A549 (cell line): ENCODE measurements at places on chromosomes 11 and 22.

DNA sequence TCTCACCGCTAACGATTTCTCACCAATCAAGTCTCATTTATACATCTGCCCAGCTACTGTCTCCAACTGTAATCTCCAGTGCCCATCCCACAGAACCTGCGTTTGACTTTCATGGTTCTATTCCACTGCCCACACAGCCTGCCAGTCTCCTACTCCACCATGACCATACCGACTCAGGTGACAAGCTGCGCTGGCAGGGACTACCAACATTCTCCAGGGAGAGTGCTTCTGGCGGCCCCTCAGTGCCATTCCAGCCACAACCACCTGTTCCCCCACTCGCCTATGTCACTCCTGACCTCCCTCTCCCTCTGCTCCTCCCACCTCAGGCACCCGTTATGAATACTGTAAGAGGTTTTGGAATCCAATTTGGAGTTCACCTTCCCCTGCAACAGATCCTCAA lies 108.5 kb upstream of the BID start:
- DNase-seq = no peak

- DNase-seq = no peak
These were observed 29.7 kb upstream of the SORL1-AS1 start for GRCh38 chr11:121482231-121483129.

DNA sequence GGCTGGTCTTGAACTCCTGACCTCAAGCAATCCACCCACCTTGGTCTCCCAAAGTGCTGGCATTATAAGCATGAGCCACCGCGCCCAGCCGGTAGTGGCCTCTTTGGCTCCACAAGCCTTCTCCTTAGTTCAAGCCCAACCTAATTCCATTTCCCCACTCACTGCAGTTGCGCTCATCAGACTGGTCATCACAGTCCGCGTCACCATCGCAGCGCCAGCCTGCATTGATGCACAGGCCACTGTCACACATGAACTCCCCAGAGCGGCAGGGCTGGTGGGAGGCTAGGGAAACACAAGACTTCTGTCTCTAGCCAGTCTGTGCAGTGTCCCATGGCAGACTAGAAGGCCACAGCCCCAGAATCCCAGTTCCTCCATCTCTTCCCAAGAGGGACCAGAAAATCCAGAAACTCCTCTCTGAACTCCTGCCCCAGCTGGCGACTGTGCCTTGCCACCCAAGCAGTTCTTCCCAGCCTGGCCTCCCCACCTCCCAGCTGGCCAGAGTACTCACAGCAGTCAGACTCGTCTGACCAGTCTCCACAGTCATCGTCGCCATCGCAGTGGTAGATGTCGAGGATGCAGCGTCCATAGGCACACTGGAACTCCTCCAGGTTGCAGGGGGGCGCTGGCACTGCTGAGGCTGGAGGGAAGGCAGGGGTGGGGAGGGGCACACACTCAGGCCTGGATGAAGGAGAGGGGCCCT lies 19.8 kb downstream of the LRP4 start:
- no peak for DNase-seq

DNA sequence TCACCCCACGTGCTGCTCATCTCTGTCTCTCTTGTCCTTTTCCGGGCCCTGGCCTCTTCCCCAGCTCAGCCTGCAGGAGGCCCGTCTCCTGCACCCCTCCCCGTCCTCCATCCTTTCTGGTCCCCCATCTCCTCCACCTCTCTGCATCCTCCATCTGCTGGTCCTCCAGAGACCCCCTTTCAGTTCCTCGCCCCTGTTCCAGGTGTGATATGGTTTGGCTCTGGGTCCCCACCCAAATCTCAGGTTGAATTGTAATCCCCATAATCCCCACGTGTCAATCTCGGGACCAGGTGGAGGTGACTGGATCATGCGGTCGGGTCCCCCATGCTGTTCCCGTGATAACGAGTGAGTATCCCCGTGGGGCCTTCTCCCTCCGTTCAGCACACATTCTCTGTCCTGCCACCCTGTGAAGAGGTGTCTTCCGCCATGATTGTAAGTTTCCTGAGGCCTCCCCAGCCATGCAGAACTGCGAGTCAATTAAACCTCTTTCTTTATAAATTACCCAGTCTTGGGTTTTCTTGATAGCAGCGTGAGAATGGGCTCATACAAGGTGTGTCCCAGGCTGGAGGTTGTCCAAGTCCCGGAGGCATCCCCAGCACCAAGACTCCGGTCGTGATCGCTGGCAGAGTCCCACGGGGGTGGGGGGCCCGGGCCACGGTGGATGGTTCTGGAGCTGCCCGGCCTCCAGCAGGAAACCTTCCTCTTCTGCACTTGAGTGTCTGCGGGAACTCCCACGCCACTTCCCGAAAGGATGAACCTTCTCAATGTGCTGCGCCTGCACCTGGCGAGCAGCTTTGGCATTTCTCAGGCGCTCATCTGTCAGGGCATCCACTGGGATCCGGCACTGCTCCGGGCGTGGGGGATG lies 29.0 kb upstream of the TOLLIP start:
- no peak for DNase-seq

DNA sequence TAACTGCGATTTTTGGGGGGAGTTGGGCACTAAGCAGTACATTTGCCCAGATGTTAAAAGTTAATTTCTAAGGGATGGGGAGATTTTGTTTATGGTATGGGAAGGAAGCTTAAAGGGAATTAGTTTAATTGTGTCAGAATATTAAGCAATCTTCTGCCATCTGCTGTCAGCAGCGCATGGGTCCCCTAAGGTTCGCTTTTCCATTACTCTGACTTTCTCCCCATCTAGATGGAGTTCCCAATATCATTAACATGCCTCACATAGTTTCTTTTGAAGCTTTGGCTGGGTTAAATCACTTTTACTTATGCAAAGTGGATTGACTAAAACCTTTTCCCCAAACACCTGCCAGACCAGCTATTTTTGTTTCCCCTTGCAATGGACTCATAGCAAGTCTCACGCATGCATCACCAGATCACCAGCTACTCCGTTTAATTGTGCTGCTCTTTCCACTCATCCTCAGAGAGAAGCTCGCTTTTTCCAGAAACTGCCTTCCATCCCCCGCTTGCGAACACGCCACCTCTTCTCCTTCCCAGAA lies 172.7 kb downstream of the FAT3 start:
- no peak for DNase-seq

- no peak for DNase-seq
These were observed 51.1 kb downstream of the MED15 start for GRCh38 chr22:20558534-20558933.

- no peak for DNase-seq
These were observed 404.0 kb downstream of the BUD13 start for GRCh38 chr11:116368784-116369183.

DNA sequence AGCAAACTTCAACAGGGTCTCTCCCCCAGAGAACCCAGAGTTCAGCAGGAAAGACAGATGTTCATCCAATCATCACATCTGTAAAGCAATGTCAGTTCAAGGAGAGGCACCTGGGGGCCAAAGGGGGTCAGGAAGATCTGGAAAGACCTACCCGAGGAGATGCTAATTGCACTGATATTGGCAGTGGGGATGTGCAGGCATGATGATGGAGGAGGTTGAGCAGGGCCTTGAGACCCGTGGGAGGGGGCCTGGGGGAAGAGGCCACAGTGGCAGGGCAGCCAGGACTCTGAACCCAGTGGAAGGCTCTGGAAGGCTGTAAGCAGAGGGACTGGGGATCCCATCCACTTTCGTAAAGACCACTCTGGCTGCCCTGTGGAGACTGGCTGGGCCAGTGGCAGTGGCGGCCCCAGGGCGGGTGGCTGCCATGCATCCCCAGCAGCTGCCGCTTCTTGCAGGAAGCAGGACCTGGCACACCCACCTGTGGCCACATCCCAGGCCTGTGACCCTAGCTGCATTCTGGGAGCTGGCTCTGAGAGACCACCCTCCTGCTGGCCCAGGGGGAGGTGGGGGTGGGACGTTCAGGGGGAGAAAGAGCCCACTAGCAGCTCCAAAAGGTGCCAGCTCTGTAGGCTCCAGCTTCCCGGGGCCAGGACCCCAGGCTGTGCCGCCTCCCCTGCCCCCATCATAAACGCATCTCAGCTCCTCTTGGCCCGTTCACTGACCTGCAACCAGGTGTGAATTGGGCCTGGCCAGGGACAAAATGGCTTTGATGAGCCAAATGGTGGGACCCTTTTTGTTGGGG lies 59.9 kb upstream of the FGF3 start:
- DNase-seq = no peak

GRCh38 chr11:111966678-111967077 lies 29.5 kb downstream of the DIXDC1 start:
- DNase-seq = no peak

GRCh38 chr22:23192558-23192957 lies 12.2 kb downstream of the BCR start:
- DNase-seq = no peak

DNA sequence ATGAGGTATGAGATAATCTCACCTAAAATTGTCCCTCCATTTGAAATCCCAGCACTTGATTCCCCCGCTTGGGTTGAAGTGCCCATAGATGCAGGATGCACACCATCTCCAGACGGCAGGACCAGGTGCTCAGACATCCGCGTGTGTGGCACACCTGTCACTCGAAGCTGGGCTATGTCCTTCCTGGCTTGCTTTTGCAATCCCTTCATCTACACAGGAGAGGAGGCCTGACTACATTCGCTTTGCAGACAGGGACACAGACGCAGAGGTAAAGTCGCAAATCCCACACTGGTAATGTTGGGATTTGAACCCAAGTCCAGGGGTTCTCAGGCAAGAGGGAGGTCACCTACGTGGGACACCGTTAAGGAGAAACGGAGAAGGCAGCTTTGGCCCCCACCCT lies 7.2 kb upstream of the CYTH4 start:
- DNase-seq = no peak

DNA sequence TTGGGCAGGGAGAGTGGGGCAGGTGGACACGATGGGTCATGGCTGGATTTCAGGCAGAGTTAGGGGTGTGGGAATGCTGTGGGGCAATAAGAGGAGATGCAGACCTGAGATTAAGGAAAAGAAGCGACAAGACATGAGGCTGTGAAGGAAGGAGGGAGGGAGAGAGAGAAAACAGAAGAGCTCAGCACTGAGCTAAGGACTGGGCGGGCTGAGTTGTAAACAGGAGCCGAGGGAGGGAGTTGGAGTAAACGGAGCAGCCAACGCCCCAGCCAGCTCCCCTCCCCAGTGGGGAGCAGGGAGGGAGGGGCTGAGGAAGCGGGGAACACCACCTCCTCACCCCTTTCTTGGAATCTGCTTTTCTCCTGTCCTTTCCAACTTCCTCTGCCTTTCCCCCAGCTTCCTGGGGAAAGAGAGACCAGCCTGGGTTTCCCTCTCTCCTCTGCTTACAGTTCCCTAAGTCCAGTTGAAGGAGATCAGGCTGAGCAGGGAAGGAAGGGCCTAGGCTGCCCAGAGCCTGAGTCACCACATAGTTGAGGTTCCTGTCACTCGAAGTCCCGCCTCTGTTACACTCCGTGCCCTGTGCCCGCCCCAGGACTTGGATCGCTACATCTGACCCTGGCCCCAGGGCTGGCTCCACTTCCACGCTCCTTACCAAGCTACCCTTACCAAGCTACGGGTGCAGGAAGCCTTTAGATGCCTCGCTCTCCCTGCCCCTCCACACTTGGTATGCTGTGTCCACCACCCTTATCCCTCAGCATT lies 6.7 kb upstream of the AHNAK start:
- DNase-seq = peak; percentile 93

DNA sequence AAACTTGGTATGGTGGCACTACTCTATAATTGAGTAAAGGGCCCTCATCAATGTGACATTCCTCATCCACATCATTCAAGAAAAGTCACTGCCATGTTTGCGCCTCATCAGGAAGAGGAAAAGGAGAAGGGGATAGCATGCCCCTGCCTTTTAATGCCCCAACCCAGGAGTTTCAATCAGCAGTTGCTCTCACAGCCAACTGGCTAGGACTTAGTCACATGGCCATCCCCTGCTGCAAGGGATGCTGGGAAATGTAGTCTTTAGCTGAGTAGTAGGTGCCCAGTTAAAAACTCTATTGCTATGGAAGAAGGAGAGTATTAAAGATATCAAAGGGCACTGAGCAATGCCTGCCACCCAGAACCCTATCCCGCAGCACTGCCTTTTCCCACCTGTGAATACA lies 10.9 kb upstream of the CCND1 start:
- no peak for DNase-seq

GRCh38 chr22:22810018-22810427 lies 77.6 kb upstream of the IGLL5 start:
- DNase-seq = peak; percentile 46

GRCh38 chr11:10607462-10608132 lies 39.1 kb upstream of the LYVE1 start:
- no peak for DNase-seq

DNA sequence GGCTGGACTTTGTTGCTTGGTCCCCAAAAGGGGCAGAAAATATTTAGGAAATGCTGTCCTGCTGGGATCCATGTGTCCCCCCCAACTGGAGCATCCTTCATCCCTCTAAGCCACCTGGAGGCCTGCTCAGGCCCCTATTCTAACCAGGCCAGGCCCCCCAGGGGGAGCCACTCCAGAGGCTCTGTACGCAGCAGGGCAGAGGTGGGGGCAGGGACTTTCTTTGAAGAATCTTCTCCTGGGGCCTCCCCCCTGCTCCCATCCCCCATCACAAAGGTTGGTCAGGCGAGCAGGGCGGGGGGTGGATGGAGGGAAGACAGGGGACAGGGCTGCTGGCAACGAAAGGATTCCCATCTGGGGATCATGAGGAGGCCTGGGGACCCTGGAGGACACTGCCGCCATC lies 170.8 kb downstream of the MN1 start:
- no peak for DNase-seq

DNA sequence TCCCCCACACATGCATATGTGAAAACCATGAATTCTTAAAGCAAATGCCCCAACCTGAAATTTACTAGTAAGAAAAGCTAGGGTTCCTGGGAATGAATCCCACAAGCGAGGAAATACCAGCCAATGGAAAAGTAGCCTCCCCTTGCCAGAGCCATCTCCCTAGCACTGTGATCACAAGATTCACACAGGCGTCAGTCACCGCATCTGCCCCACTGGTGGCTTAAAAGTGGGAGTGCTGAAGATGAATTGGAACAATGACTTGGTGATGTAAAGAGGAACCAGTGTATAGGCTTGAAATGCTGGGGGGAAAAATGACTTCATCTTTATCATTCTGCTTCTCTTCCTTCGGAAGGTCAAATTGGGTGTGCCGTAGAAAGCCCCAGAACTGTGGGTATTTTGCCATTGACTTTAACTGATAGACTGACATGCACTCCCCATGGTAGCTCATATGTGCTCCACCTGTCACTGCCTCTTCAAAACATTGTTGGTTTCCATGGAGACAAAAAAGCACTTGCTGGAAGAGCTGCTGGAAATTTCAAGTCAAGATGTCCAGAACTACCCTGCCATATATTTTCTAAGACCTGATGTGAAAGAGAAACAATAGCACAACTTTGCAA lies 19.2 kb upstream of the ASPHD2 start:
- DNase-seq = no peak

- DNase-seq = no peak
These were observed 22.1 kb downstream of the OR8G5 start for GRCh38 chr11:124278261-124278660.
